ENCODE measurements at places on chromosomes 1 and 21.
A peak's percentile ranks its signal among the peaks of the same experiment; 100 is the strongest.

DNA sequence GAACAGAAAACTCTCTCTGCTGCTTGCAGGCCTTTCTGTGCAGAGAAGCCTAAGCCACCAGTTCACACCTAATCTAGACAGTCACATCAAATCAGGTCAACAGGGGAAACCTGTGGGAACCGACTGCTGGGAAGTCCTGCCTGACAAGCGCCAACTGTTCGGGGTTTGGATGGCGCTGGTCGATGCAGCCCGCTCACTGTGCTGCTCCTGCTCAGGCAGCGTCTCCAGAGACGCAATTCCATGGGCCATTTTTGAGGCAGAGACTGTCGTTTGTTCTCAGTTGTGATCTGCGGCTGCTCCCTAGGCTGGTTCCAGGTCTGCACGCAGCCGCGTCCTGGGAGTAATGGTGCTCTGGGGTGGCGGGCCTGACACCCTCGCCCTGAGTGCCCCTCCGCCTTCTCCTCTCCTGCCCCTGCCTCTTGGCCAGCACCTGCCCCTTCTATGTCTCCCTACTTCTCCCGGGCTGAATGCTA lies 1.4 kb downstream of the AGT start:
- no peak for DNase-seq

GRCh38 chr21:36511484-36512220 lies 31.7 kb upstream of the CLDN14 start:
- DNase-seq, result no peak

DNA sequence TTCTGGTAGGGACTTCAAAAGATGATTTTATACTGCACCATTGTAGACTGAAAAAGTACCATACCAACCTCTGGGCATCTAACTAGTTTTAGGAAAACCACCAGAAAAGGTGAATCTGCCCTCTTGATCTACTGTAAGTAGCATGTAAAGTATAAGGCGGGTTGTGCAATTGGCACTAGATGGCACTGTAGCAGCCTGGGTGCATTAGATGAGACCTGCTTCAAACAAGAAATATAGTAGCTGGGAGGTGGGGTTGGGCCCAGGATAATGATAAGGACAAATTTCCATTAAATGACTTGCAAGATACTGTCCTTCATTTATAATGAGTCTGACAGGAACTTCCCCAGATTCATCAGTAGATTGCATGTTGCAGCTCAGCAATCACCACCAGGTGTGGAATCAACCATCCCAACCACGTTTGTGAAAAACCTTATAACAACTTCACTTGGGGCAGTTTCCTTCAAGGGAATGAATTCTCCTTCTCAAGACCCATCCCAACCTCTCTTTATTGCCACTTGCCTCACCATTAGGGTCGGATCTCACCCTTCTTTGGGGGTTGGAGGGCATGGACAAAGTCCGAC lies 37.3 kb upstream of the IL10 start:
- no peak for DNase-seq

DNA sequence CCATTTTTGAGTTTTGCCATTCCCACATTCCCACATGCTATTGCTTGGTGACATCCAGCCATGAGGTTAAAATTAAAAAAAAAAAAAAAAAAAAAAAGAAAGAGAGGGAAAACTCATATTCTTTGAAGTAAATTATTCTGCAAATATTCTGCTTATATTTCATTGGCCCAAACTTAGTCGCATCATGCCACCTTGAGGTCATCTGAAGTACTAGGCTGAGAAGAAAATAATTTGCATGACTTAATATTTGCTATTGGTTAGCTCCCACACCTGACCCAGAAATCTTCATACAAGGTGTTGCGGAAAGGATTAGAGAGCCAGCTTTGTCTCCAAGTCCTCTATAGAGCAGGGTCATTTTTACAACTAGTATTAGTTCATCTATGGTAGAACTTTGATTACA lies 2206.0 kb downstream of the MRPL39 start:
- DNase-seq, result no peak

DNA sequence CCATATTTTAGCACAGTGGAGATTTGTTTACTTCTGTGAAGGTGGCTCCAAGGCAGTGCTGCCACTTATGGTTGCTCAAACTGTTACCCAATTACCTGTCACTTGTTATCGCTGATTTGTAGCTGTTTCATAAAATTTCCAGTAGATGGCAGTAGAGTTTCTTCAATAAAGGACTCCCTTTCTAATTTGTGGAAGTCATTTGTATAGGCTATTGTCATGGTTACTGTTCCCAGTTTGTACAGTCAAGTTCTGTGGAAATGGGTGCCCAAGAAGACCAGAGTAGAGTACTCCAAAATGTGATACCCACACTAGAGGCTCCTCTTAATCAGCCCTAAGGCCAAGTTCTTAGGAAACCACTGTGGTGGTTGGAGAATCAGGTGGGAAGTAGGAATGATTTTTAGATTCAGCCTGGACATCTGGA lies 186.1 kb downstream of the CLEC20A start:
- DNase-seq, result no peak

- no peak for DNase-seq
Observed at GRCh38 chr1:178749581-178750166, 24.6 kb downstream of the RALGPS2 start.

GRCh38 chr21:44766818-44767354 lies 34.7 kb downstream of the UBE2G2 start:
- DNase-seq, result no peak

DNA sequence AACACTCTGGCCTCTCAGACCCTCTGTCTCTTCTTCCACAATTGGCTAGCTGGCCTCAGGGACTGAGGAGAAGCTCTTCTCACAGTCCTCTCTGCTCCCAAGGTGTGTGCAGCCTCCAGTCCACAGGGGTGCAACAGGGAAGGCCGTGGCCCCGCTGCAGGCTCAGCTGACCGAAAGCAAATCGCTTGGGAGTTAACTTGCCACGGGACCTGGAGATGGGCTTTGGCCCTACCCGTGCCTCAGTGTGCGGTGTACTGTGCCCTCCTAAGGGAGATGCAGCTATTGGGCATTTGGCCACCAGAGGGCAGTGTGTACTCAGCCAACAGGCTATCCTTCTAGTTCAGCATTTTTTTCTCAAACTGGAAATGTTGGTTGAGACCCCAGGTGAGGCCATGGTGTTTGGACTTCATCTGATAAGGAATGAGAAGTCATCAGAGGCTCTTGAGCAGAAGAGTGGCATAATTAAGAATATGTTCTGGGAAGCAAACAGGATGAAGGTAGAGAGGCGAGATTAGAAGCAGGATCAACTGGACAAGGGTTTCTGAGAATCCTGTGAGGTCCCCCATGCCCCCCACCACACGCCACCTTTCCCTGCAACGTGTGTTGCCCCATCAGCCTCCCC lies 42.5 kb upstream of the TMEM125 start:
- DNase-seq, result peak; percentile 85

DNA sequence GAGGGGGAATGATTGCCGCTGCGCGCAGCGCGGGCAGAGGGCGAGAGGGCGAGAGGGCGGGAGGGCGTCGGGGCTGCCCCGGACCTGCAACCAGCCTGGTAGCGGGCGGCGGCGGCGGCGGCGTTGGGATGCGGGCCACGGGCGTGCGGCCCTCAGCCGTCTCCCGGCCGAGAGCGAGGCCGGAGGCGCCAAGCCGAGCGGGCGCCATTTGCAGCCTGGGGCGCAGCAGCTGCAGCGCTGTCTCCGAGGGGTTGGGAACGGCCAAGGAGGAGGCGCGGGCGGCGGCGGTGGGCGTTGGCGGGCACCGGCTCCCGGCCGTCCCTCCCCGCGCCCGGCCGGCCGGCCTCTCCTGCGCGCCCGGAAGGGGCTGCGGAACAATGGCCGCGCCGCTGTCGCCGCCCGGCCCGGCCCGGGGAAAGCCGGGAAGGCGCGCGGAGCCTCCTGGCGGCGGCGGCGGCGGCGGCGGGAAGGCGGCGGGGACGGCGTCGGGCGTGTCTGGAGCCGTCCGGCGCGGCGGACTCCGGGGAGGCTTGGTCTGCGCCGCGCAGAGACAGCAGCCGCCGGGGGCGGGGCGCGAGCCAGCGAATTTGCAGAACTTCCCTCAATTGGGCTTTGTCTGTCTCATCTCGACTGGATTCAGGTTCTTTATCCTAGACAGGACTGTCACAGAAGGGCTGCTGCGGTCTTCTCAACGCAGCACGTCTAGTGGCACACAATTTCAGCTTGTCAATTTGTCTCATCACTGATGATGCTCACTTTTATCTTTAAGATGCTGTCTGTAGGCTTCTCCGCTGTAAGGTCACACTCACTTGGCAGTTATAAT lies 35.7 kb downstream of the ZBTB8B start:
- peak; percentile 78 for DNase-seq

- DNase-seq, result no peak
Observed at GRCh38 chr21:35077466-35077865, 28.4 kb upstream of the RUNX1 start.

DNA sequence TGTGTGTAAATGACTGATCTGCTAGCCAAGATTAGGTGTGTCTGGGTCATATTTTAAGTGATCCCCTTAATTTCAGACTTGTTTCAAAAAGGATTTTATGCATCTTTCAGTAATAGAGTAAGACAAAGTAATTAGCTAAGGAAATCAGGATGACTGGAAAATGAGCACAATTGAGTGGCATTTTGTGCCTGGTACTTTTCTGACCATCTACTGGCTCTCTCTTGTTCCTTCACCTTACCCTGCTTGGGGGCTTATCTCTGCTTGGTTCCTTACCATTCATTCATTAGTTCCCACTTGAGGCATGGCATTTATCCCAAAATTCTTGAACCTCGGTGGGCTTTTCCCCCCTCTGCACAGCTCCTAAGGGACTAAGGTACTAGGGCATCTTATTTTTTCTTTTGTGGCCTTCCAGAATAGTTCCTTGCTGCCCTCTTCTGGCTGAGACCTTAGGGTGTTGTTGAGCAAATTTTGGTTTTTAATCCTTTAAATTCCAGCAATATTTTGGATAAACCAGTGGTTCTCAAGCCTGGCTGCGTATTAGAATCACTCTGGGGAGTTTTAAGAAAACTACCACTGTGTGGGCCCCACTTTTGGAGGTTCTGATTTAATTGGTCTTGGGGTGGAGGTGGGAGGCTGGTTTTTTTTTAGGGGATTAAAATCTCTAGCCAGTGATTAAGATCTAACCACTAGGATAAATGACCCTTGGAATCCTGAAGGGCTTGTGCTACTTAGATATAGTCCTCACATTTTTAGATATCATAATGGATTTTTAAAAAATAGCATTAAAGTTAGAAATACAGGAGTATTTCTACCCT lies 50.8 kb downstream of the HS2ST1 start:
- DNase-seq, result no peak

DNA sequence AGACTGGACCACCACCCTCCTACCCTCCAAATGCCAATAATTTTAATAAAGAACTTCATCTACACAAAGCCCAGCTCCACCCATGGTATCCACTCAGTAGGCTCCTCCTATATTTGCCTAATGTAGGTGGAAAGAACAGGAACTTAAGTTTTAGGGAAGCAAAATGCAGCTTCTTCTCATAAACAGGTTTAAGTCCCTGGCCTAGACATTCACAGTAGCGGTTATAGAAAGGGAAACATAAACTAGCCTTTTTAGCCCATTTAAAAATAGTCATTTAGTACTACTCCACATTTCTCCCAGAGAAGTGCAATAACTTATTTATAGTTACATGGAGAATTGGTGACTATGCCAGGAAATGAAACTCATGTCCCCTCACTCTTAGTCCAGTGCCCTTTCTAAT lies 56.6 kb upstream of the CPLANE2 start:
- DNase-seq, result no peak

DNA sequence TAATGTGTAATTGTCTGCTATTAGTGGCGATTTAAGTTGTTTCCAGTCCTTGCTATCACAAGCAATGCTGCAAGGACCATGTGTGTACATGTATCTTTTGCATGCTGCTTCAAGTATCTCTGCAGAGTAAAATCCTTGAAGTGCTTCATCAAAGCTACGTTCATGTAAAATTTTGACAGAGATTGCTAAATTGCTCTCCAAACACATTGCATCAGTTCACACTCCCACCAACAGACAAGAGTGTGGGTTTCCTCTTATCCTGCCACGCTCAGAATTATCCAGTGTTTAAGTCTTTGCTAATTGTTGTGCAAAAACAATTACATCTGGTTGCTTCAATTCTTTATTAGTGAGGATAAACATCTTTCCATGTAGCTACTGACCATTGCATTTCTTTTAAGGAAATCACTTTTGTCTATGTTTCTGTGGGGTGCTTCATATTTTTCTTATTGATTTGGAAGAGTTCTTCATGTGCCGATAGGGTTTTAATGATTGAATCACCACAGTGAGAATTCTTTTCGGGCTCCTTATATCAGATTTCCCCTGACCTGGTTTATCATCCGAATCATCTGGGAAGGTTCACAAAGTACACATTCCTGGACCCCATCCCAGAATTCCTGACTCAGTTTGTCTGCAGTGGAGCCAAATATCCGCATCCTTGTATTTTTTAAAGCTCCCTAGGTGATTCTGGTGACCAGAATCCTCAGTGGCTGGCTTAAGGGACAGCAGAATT lies 56.3 kb upstream of the GALNT2 start:
- DNase-seq, result no peak

DNA sequence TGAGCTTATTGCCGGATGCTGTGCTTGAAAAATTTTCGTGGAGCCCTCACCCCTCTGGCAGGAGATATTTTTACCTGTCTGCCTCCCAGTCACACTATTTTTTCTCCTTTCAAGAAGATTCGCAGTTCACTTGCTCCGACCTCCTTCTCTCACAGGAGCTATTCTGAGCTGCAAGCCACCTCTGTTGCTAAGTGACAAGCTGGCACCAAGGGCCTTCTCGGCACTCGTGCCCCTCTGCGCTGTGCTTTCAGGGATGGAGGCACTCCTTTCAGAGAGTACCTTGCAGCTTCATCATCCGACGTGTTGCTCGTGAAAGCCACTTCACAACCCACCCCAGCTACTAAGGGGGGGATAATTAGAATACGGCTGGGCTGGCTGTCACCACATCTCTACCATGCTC lies 11.6 kb downstream of the SLC6A17 start:
- DNase-seq, result no peak

DNA sequence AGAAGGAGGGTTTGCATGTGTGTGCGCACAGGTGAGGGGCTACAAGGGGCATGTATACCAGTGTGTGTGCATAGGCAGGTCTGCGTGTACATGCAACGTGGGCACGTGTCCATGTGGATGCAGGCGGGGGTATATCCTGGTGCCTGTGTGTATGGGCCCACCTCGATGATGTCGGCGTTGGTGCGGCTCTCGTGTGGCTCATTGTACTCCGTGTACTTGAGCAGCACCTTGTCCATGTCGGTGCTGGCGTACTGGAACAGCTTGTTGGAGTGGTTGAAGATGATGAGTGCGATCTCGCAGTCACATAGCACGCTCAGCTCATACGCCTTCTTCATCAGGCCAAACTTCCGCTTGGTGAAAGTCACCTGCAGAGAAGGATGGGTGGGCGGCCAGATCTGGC lies 18.3 kb downstream of the MEF2D start:
- DNase-seq, result no peak

- DNase-seq, result no peak
Observed at GRCh38 chr1:183879966-183880365, 75.0 kb downstream of the RGL1 start.

GRCh38 chr1:54299037-54299436 lies 99.1 kb downstream of the MRPL37 start:
- DNase-seq, result no peak

- DNase-seq, result no peak
Observed at GRCh38 chr1:24075590-24075854, 36.4 kb downstream of the MYOM3 start.

DNA sequence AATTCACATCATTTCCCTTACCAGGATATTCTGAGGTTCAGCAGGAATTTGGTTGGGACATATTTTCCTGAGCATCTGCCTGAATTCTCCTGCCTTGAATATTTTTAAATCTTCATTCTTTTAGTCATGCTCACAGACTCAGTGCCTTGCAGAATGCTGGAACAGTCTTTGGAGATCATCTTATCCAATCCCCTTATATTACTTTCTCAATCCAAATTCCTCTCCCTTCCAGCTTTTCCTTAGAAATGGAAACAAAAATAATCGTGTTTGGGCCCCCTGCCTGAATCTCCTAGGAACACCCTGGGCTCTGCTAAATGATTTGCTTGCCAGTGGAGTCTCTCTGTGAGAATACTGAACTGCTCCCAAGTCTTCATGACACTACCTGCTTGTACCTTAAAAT lies 38.4 kb downstream of the LHX8 start:
- DNase-seq, result peak; percentile 30

Data from femur (tissue), 1 donor.